ENCODE measurements at places on chromosomes 13 and 19.

GRCh38 chr13:30739761-30740642 lies 4.7 kb downstream of the ALOX5AP start:
- DNase-seq = no peak

GRCh38 chr13:98326291-98326690 lies 149.2 kb upstream of the RNF113B start:
- no peak for DNase-seq

DNA sequence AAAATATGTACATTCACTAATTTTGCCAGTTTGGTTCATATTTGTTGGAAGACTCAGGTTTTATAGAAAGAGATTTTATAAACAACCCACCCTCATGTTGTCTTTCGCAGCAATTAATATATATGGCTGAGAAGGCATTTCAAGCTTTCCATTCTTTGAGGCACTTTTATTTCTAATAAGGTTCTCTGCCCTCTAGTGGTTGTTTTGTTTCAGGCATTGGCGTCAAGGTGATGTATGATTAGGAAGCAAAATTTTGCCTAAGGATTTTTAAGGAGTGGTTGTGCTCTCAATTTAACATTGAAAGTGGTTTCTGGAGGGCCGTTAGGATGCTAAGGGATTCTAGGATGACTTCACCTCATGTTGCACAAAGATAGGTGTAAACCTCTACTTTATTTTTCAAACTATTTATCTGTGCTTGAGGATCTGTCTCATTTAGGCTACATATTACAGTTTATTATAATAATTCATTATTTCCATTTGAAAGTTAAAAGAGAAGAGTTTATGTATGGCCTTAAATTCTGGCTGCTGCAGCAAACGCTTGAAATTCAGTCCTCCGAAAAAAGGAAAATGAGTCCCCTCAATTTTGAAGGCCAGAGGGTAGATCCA lies 35.9 kb downstream of the OXGR1 start:
- no peak for DNase-seq

- no peak for DNase-seq
Observed at GRCh38 chr13:72763411-72763810, 18.3 kb downstream of the DIS3 start.

Measured in left renal cortex interstitium (tissue), 4 donors.